ENCODE measurements at places on chromosomes 3 and 15.

DNA sequence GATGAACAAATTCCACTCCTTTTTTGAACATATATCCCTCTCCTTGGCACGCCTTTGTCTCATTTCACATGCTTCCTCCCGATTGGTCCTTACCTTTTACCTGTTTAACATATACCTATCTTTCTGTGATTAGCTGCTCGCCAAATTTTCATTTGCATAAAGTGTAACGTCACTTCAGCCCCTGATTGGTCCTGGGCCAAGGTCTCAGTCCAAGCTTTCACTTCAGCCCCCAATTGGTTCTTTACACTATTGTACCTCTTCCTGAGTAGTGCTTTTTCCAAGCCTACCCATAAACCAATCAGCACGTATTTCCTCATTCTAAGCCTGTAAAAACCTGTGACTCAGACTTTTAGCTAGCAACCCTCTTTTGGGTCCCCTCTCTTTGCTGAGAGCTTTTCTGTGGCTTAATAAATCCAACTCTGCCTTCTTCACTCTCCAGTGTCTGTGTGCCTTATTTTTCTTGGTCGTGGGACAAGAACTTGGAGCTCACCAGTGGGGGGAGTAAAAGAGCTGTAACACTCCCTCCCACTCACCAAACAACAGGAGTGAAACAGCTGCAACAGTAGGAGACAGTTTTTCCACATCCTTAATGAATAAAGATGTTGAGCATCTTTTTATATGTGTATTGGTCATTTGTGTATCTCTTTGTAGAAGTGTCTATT is 584 bp upstream of the XCR1 start:
- DNase-seq: no peak

DNA sequence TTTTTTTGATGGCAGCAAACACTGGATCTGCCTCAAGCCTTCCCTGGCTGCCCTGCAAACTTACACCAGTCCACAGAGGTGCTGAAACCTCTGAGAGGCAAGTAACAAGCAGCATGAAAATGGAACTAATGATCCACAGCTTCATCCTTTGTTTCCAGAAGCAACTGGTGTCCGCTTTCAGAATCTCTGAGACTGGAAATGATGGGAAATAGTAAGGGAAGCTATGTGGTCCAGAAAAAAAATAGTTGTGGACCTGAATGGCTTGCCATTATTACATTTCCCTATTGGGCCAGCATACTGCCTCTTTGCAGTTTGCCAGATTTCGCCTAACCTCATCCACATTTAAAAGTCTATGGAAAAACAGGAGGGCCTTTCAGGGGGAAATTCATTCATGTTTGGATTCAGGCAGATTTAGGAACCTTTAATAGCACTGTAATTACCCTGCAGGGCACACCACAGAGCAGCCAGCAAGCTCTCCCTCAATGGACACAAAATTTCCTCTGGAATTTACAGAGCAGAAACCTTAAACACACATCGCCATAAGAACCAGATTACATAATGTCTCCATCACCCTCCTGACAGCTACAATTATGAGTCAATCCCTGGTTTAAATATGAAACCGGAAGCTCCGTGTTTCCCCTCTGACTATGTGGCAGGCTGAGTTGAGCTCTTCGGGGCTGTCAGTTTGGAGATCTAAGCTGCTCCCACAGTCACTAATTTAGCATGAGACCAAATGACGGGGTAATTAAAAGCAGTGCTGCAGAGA is 134.4 kb downstream of the TMCO5A start:
- peak; percentile 31 for DNase-seq

GRCh38 chr3:20245781-20246180 is 59.8 kb upstream of the SGO1 start:
- no peak for DNase-seq

GRCh38 chr3:43181202-43181821 is 75.4 kb upstream of the POMGNT2 start:
- DNase-seq: peak; percentile 64

GRCh38 chr3:177525987-177526712 is 328.9 kb upstream of the TBL1XR1 start:
- DNase-seq: no peak

GRCh38 chr3:65984975-65985374 is 53.7 kb downstream of the MAGI1 start:
- no peak for DNase-seq
